ENCODE measurements at places on chromosomes 5 and 9.
A peak's percentile ranks its signal among the peaks of the same experiment; 100 is the strongest.

DNA sequence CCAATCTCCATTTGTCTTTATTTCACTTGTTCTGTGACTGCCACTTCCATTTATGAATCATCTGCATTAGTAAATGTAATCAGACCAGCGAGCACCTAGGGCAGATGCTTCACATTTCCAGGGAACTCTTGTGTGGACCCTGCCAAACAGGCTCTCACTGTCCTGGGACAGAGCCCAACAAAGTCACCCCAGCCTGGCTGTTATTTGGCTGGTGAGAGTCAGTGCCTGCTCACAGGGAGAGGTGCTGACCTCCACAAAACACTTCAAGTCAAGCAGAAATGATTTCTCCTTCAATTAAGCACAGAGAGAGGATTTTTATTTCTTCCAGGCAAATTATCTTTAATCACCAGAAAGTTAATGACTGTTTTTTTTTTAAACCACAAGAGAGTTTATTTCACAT, 568.0 kb downstream of the MTRR start:
- no peak for DNase-seq

DNA sequence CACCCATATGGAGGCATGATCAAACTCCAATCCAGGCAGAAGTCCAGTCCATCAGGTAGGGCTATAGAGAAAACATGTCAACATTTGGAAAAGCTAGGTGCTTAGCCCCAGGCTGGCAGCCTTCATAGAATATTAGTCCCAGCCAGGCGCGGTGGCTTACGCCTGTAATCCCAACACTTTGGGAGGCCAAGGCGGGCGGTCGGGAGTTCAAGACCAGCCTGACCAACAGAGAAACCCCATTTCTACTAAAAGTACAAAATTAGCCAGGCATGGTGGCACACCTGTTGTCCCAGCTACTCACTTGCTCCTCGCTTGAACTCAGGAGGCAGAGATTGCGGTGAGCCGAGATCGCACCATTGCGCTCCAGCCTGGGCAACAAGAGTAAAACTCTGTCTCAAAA, 285.7 kb downstream of the MARCHF11 start:
- no peak for DNase-seq

GRCh38 chr5:140111859-140112551, 1.9 kb upstream of the PURA start:
- peak; percentile 37 for DNase-seq

DNA sequence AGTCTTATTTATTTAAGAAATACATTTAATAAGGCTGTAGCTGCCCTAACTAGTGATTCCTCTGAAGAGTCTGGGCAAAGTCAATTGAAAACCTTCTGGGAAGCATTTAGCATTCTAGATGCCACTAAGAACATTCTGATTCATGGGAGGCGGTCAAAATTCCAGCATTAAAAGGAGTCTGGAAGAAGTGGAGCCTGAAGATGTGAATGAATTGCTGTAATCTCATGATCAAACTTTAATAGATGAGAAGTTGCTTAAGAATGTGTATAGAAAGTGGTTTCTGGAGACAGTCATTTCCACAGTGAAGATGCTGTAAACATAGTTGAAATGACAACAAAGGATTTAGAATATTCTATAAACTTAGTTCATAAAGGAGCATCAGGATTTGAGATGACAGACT, 61.4 kb downstream of the WDR41 start:
- DNase-seq = no peak

DNA sequence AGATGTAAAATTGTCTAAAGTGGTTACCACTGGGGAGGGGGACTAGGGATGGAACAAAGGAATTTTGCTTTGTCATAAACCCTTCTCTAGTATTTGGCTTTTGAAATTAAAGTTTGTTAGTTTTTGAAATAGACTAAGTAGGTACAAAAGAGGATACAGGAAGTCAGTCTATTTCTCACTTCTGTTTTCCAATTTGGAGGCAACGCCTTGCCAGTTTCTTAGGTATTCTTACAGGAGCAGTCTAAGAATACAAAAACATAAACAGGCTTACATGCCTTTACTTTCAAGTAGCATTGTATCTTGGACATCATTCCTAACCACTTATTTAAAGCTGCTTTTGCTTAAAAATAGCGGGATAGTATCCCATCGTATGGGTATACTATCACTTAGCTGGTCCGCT, 34.4 kb downstream of the ALG2 start:
- DNase-seq = no peak

DNA sequence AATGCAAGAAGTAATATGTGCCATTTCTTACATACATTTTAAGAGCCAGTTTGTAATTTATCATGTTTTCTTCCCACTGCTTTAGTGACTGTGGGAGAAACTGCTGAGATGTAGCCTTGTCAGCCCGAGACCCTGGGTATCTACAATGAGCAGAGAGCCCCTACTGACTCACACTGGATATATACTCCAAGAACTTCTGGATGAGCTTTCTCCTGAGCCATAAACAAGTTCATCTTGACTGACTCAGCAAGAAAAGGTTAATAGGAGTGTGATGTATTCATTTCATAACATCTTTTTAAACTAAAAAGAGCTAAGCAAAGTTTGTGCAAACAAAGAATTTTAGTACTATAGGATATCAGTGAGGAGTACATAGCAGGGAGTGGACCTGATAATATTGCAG, 182.5 kb downstream of the EDIL3 start:
- no peak for DNase-seq

- no peak for DNase-seq
Observed at GRCh38 chr9:98312365-98312764, 56.9 kb upstream of the TBC1D2 start.

DNA sequence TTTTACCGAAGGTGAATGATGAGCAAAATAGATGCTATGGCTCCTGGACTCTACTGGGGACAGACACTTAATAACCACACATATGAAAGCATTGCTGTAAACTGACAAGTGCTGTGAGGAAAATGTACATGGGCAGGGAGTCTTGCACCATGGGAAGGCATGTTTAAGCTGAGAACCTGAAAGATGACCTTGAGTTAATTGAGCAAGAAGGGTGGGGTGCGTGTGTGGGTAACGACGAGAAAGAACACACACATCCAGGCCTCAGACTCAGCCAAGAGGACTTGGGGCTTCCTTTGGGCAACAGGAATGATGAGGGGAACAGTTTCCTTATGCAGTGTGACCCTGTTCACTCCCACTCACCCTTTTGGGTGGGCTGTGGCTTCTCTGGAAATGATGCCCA, 73.1 kb downstream of the HSPA4 start:
- no peak for DNase-seq

- DNase-seq = no peak
Observed at GRCh38 chr9:18614116-18614515, 140.2 kb downstream of the ADAMTSL1 start.

DNA sequence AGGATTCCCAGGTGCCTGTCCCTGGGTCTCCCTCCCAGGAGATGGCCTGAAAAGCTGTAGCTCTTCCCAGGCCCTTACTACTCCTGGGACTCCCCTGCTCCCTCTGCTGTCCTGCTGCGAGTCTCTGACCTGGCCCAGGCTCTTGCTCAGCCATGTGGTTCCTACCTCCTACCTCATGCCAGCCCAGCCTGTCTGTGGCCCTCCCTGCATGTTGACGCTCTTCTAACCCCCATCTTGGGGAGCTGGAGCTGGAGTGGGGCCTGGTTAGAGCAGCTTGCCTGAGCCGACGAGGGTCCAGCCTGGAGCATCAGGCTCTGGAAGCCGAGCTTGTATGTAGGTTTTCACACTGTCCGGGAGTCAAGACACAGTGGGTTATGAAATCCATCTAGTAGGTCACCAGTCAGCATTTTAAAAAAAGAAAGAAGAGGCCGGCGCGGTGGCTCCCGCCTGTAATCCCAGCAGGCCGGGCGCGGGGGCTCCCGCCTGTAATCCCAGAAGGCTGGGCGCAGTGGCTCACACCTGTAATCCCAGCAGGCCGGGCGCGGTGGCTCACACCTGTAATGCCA, 244.4 kb downstream of the FANCC start:
- no peak for DNase-seq

- DNase-seq = peak; percentile 66
Observed at GRCh38 chr5:135129307-135129706, 95.3 kb upstream of the PITX1 start.

DNA sequence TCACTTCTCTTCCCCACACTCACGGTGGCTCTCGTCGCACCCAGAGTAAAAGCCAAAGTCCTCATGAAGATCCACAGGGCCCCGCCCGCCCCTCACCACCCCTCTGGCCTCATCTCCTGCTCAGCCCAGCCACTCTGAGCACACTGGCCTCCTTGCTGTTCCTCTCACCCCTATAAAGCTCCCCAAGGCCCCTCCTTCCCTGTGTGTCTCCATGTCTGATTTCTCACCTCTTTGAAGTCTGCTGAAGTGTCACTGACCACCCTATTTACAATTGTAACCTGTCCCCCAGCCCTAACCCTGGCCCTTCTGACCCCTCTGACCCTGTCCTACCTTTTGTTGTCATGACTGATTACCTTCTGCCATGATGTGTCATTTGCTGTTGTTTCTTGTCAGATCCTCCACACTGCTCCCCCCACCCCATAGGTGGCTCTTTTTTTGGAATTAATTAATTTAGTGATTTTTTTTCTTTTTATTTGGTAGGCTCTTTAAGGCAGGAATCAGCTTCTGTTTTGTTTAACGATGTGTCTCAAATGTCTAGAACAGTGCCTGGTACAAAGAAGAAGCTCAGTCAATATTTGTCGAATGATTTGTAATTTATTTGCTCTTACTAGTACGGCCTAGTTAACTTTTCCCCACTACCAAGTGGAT, 90.2 kb downstream of the IQGAP2 start:
- no peak for DNase-seq

GRCh38 chr5:607541-608428, 4.4 kb upstream of the CEP72 start:
- peak; percentile 70 for DNase-seq

DNA sequence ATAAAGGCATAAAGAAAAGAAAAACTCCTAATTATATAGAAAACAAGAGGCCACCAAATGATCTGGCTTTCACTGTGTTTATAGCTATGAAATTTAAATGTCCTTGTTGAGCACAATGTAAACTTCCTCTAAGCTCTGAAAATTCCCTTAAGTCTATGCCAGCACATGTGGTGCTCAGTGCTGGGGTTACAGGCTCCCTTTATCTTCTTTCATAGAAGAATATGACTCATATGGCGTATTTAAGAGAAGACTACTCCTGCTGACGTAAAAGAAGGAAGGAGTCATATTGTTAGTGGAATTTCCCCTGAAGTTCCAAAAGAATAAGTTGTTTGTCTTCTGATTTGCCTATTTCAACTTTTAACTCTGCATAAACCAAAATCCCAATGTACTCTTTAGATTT, 30.4 kb downstream of the RNF145 start:
- DNase-seq = no peak

DNA sequence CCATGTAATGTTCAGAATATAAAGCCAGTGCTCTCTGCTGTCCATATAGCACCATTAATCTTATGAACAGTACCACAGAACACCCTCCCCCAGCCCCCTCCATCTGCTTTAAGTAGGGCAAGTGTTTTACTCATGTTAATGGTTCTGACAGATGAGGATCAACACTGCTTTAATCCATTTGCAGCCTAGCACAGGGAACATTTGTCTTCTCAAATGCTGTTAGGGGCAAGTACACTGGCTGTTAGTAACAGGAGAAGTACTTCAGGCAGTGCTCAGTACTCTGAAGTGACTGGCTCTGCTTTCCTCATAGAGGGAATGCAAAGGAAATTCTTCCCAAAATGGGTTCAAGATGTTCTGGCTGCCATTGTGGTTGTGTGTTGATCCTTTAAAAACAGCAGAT, 202.6 kb downstream of the DCP2 start:
- DNase-seq = no peak

DNA sequence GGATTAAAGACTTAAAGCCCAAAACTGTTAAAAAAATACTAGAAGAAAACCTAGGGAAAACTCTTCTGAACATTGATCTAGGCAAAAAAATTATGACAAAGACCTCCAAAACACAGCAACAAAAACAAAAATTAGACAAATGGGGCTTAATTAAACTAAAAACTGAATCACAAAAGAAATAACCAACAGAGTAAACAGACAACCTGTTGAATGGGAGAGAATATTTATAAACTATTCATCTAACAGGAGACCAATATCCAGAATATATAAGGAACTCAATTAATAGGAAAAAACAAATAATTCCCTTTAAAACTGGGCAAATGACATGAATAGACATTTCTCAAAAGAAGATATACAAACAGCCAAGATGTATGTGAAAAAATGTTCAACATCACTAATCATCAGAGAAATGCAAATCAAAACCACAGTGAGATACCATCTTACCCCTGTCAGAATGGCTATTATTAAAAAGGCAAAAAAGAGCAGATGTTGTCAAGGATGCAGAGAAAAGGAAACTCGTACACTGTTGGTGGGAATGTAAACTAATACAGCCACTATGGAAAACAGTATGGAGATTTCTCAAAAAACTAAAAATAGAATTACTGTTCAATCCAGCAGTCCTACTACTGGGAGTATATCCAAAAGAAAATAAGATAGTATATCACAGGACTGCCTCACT, 50.2 kb upstream of the TLX3 start:
- DNase-seq = no peak

DNA sequence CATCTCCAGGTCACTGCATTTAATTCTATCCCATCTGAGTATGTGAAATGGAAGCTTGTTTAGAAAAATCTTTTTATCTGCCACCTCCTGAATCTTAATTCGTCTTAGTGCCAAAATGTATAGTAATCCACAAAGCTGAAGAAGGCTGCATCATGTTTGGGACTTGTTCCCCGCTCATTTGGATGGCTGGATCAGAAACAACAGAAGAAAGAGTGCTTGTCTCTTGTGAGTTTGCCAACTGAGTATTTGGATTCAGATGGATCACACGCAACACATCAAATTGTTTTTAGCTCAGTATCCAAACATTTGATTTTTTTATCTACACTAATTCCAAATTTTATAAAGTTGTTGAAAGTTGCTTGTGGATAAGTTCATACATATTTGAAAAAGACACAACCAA, 197.2 kb upstream of the PAPPA start:
- no peak for DNase-seq

- DNase-seq = no peak
Observed at GRCh38 chr9:37243588-37244345, 123.4 kb downstream of the ZCCHC7 start.

DNA sequence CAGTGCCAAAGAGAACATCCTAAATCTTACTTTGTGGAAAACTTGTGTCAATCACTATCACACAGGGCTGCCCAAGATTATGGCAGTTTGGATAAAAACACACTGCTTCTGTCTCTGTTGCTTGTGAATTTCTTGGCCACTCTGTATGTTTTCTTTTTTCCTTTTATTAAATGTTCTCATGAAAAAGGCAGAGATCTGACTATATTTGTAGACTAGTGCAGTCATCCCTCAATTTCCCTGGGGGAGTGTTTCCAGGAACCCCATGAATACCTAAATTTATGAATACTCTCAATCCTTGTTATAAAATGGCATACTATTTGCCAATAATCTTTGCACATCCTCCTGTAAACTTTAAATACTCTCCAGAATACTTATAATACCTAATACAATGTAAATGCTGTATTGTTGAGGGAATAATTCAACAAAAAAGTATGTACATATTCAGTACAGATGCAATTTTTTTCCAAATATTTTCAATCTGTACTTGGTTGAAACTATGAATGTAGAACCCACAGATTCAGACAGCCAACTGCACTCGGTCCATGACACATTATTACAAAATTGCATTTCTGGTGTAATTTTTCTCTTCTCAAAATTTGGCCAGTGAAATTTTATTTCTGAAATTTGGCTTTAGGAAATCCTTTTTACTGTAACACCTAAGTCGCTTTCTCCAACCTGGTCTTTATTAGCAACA, 391.9 kb upstream of the PRR16 start:
- DNase-seq = no peak

- no peak for DNase-seq
Observed at GRCh38 chr9:113998114-113998513, 80.0 kb downstream of the AMBP start.
